ENCODE measurements at places on chromosomes 1 and 21.

GRCh38 chr1:47970882-47971281 is 26.3 kb downstream of the TRABD2B start:
- peak; percentile 42 for DNase-seq

DNA sequence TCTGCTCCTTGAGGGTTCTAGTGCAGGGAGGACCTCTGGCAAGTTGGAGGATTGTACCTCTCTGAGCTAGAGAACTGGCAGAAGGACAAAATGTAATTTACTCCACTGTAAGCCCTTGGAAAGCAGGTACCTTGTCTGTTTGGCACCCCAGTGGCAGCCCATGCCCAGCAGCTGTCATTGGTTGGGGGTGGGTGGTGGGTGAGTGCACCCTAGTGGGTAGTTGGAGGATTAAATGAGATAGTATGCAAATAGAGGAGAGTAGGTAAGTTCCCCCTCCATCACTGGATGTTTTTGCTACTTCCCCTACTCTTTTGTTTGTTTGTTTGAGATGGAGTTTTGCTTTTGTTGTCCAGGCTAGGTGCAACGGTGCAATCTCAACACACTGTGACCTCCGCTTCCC is 69.8 kb downstream of the RYR2 start:
- no peak for DNase-seq

DNA sequence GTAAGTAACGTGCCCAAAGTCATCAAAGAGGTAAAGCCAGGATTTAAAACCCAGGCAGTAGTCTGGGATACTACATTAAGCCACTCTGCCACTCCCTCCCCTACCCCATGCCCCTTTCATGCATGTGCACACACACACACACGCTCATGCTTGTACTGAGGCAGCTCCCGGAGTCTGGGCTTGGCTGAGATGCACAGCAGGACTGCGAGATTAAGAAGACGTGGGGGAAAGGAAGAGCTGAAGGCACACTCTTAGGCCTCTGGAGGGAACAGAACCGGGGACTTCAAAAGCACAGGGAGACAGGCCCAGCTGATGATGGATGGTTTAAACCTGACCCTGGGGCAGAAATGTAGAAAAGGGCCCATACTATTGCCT is 98.3 kb downstream of the GLIS1 start:
- DNase-seq: no peak

- DNase-seq: no peak
These were observed 1.4 kb upstream of the CA14 start for GRCh38 chr1:150256198-150256553.

DNA sequence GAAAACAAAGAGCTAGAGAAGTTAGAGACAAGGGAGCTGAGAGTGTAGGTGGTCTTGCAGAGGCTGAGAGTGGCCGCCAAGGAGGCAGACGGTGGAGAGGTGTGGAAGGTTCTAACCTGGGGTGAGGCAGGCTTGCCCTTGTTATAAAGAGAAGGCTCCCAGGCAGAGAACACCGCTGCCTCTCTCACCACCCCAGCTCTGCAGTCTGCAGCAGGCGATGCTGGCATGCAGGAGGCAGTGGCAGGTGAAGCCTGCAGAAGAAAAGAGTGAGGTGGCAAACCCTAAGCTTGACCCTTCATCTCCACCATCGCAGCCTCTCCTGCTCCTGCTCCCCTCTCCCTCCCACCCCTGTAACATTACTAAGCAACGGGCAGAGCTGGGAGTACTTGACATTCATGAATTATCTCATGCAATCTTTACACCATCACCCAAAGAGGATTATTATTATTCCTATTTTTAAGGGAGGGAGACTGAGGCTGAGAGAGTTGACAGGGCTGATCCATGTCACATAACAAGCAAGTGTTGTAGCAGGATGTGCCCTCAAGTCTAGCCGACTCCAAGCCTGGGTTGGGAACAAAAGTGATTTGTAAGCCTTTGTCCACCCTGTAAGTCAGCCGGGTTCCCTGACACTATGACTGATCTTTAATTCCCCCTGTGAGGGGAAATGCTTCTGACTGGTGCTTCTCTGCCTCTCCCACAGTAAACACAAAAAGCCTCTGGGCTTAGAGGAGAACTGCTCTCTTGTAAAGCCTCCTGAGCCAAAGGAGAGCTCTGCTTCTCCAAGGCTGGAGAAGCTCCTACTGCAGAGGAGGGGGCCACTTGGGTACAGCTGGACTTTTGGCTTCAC is 36.1 kb downstream of the KANK4 start:
- DNase-seq: no peak

- peak; percentile 45 for DNase-seq
These were observed 26.5 kb upstream of the TRIM45 start for GRCh38 chr1:117147856-117148588.

DNA sequence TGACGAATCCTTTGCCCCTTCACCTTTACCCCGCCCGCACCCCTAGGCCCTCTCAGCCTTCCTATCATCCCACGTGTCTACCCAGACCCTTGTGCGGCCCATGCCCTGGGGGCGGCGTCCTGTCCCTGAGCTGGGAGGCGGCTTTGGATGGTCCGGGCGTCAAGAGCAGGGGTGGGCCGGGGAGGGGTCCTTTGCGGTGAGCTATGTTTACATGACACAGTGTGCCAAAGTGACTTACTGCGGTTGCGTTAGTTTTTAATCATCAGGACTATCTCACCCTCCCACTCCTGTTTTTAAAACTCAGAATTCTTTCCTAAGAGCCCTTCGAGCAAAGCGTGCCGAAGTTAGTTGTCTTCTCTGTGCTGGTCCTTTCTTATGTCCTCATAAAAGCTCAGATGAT is 144.6 kb downstream of the PGBD5 start:
- DNase-seq: no peak

- DNase-seq: no peak
These were observed 117.6 kb upstream of the CD34 start for GRCh38 chr1:208028526-208028925.

GRCh38 chr1:248825909-248826760 is at the start of gene SH3BP5L:
SH3BP5L (minus strand) TSS chr1:248825915; CDS start chr1:248824935, 980 bp downstream.
- DNase-seq: peak; percentile 80

GRCh38 chr1:43134068-43134467 is 38.0 kb downstream of the EBNA1BP2 start:
- no peak for DNase-seq

DNA sequence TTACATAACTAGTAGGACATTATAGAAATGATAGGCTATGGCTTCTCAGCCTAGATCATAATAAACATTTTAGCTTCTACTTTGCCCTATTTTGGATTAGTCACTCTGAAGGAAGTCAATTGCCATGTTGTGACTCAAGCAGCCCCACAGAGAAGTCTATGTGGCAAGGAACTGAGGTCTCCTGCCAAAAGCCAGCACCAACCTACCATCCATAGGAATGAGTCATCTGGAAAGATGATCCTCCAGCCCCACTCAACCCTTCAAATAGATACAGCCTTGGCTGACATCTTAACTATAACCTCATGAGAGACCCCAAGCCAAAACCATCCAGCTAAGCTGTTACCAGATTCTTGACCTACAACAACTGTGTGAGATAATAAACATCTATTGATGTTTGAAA is 76.3 kb upstream of the BEND5 start:
- DNase-seq: no peak

DNA sequence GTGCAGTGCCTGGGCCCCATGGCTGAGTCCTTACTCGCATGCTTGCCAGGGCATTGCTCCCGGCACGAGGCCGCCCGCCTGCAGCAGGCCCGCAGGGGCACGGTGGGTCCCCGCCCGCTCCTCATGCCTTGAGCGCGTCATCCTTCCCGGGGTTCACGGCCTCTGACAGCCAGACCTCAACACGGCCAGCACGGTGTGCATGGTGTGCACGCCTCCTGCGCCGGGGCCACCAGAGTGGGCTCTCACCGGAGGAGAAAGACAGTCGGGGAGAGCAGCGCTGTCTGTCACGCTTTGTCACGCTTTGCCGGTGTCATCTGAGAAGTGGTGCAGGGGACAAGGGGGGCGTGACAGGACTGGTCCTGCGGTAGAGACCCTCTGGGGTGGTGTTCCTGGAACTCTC is 11.9 kb upstream of the COL18A1 start:
- no peak for DNase-seq

DNA sequence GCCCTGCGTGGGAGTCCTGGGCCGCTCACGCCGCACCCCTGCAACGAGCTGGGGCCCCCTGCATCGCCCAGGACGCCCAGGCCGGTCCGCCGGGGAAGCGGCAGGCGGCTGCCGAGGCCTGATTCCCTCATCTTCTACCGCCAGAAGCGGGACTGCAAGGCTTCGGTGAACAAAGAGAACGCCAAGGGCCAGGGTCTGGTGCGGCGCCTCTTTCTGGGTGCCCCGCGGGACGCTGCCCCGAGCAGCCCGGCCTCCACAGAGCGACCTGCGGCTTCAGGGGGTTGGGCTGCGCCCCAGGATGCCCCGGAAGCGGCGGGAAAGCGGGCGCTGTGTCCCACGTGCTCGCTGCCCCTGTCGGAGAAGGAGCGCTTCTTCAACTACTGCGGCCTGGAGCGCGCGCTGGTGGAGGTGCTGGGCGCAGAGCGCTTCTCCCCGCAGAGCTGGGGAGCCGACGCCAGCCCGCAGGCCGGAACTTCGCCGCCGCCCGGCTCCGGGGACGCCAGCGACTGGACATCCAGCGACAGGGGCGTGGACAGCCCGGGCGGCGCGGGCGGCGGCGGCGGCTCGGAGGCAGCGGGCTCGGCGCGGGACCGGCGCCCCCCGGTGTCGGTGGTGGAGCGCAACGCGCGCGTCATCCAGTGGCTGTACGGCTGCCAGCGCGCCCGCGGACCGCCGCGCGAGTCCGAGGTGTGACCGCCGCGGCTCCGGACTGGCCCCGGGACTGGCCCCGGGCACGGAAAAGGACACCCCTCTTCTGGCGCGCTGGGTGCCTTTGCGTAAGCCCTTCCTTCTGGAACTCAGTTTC is 2.7 kb downstream of the FAM110D start:
- DNase-seq: peak; percentile 26

DNA sequence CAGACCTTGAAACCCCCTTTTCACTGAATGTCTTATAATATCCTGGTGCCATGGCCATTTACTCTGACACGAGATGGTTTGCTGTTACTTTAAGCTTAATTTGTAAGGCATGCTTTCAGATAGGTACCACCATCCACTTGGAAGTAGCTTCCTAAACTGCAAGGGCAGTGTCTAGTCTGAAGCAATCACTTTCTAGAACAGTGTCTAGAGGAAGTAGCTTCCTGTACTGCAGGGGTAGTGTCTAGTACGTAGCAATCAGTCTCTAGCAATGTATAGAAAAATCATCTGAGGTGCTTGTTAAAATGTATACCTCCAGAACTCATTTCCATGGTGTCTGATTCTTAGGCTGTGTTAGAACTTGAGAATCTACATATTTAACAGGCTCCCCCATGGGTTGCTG is 42.5 kb downstream of the ZBTB40 start:
- DNase-seq: no peak

GRCh38 chr1:36988321-36988720 is 46.0 kb downstream of the GRIK3 start:
- no peak for DNase-seq

DNA sequence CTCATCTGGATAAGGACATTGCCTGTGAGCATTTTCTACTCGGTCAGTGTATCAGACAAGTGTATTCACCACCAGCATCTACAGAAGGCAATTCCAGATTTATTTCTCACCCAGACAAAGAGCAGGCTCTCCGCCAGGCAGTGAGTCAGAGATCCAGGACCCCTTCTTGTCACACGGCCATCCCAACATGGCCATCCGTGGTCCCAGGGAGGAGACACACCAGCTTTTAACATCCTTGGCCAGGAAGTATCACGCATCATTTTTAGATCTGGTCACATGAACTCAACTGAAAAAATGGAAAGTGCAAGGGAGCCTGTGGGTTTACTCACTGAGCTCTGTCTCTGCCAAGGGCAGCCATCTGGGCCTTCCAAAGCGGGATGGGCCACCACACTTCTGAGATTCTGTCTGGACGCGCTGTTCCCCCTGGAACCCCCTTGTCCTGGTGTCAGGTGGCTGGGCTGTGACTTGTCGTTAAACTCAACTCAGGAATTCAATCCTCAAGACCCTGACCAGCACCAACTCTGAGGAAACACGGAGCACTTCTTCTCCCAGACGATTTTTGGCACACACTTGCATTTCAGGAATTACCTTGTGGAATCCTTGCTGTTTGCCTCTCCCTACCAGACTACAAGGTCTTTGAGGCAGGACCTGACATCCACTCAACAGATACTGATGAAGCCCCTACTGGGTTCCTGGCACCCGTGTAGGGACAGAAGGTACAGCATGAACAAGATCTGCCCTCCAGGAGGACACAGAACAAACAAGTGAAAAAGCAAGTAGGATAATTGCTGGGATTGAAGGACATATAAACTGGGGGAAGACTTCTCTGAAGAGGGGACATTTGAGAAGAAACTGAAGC is 21.6 kb upstream of the CCSAP start:
- no peak for DNase-seq

- DNase-seq: no peak
These were observed 33.3 kb upstream of the FAM89A start for GRCh38 chr1:231073331-231073730.

DNA sequence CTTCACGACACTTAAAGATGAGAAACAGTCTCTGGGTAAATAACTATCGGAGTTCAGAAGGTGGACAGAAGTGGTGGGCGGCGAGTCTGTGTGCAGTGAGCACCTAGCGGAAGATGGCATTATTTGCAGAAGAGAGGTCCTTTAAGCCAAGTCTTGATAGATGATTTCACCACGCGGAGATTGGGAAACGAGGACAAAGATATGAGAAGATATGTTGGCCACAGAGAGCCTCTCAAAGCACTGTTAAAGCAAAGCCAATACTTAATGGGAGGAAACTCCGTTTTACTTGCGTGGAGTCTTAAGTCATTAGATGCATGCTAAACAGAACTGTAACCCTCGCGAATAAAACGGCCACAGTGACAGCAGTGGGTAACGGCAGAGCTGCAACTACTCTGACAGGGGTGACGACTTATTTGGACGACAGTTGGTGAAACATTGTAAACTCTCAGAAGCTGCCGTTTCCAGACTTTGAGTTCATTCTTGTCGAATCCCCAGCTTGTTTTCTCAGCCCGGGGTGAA is 577 bp upstream of the CEP350 start:
- peak; percentile 70 for DNase-seq

GRCh38 chr1:154686507-154686906 is 78.5 kb upstream of the ADAR start:
- no peak for DNase-seq

- no peak for DNase-seq
These were observed 100.1 kb upstream of the GCLM start for GRCh38 chr1:94009304-94009703.

GRCh38 chr1:56557746-56558145 is 21.6 kb downstream of the PLPP3 start:
- DNase-seq: no peak

- DNase-seq: no peak
These were observed 23.6 kb upstream of the PKP1 start for GRCh38 chr1:201259476-201260235.

DNA sequence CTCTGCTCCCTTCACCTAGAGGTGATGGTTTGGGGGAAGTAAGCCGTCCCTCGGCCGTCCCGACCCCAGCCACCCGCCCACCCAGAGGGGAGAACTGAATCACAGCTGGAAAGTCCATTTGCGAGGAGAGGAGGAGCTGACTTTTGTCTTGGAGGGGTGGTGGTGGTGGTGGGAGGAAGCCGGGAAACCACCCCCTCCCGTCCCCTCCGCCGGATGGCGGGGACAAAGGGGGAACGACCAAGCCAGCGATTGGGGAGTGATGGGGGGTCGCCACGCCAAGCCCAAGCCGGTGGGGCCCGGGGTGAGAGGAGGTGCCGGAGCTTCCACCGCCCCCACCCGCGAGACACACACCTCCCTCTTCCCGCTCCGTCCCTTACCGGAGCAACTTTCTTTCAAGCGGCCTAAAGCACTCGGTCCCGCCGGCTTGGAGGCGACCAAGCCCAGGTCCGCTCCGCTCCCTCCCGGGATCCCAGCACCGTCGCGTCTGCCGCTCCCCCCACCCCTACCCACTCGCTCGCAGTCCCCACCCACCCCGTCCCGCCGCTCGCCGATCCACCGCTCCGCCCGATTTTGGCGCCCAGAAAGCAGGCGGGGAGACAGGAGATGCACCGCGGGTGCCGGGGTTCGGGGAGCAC is 540 bp downstream of the ARHGEF2 start:
- no peak for DNase-seq

Data from NCI-H510A treated with DMSO at 0.1 percent for 48 hours (cell line).